ENCODE measurements at places on chromosomes 5 and 9. TPM values are rescaled to one million over a fixed set of nuclear protein-coding genes. Genes with fewer than 3 reads are reported as not detected.

Gene GMCL2
- total RNA-seq, result not detected

Gene ZNF879
- total RNA-seq, result 3.2 TPM

Gene NINJ1
- 20.1 TPM for total RNA-seq

Gene FBP1
- total RNA-seq, result 1.4 TPM

Gene SEMA4D
- total RNA-seq, result 169 TPM

Gene PLAC8L1
- 2.5 TPM for total RNA-seq

Gene CAST
- total RNA-seq, result 86.3 TPM

Gene FCHSD1
- total RNA-seq, result 56.4 TPM

Gene SLC23A1
- 0.78 TPM for total RNA-seq

Gene SAXO1
- not detected for total RNA-seq

- no peak overlapping the region for H3K27ac ChIP-seq
- H3K27me3 ChIP-seq, result peaks cover 30% of the 10 kb centered on the region
- peaks cover 5% of the 10 kb centered on the region for H3K36me3 ChIP-seq
- H3K4me1 ChIP-seq, result no peaks in the 10 kb centered on the region
- no peak for DNase-seq
These were observed 64.9 kb upstream of the OSMR start for GRCh38 chr5:38780945-38781344.

DNA sequence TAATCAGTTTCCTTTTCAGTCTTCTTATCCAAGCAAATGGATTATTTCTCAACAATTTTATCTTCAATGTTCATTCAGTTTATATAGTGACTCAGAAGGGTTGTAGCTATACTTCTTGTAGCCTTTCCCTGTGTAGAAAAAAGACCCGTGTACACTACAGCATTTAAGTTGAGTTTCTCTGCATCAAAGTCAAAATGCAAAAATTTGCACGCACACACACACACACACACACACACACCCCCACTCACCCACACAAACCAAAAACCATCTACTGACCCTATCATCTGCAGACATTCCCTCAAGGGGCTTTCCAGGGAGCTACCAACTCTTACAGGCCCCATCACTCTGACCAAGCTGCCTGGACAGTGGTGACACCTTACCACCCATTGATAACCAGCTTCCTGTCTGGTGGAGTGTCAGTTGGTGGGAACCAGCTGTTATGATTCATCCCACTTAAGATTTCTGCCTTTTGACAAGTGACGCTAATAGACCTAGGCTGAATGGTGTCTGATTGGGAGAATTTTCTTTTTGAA is 12.2 kb upstream of the ELL2 start:
- DNase-seq, result peak; percentile 92
- H3K27ac ChIP-seq, result peak overlapping the region; percentile 83
- peaks cover 19% of the 10 kb centered on the region for H3K4me1 ChIP-seq
- no peaks in the 10 kb centered on the region for H3K36me3 ChIP-seq
- peak overlapping the region; percentile 61 for H3K4me3 ChIP-seq

GRCh38 chr9:16143947-16144890 is 591.4 kb downstream of the CCDC171 start:
- no peaks in the 10 kb centered on the region for H3K4me1 ChIP-seq
- DNase-seq, result no peak
- no peak overlapping the region for H3K27ac ChIP-seq
- no peak overlapping the region for H3K4me3 ChIP-seq

DNA sequence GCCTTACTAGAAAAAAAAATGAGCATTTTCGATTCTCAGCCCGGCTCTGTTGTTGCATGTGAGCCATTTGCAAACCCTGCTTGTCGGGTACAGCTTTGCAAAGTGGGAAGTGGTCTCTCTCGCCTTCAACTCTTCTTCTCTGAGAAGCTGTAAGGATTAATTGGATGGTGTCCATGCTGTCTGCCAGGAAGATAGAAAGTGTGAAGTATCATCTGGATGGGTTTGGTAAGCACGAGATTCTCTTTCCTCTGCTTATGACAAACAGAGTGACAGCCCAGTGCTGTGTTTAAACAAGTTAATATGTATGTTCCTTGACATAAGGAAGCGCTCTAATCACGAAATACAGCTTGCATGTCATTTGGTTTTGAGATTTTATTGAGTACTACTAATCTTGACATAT is 109.1 kb upstream of the SPATA31D4 start:
- H3K27ac ChIP-seq, result no peak overlapping the region
- H3K36me3 ChIP-seq, result no peaks in the 10 kb centered on the region
- no peak for DNase-seq
- H3K27me3 ChIP-seq, result no peaks in the 10 kb centered on the region
- H3K4me3 ChIP-seq, result no peak overlapping the region

GRCh38 chr5:179827680-179828079 is 7.0 kb downstream of the SQSTM1 start:
- no peak for DNase-seq
- peaks cover 26% of the 10 kb centered on the region for H3K36me3 ChIP-seq
- H3K27ac ChIP-seq, result peak overlapping the region; percentile 63
- no peak overlapping the region for H3K4me3 ChIP-seq

- no peaks in the 10 kb centered on the region for H3K36me3 ChIP-seq
- peak overlapping the region; percentile 84 for H3K4me3 ChIP-seq
- H3K27me3 ChIP-seq, result peaks cover 7% of the 10 kb centered on the region
- H3K4me1 ChIP-seq, result peaks cover 34% of the 10 kb centered on the region
- H3K27ac ChIP-seq, result peak overlapping the region; percentile 77
These were observed 430 bp upstream of the MAPKAP1 start for GRCh38 chr9:125707472-125707804.

DNA sequence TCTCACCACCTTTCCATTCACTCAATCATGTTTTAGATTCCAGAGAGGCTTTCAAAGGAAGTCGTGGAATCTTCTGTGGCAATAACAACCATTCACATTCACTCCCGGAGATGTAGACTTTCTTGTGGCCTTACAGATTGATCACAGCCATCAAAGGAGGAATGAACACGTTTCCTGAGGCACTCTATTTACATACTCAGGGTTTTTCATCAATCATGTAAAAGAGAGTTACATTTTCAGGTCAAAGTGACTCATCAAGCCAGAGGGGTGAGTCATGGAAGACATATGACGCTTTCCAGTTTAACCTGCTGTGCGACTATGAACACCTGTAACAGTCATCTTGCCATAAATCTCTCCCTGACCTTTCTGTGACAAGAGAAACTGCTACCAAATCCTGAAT is 39.3 kb upstream of the RAD23B start:
- peaks cover 18% of the 10 kb centered on the region for H3K4me1 ChIP-seq
- no peaks in the 10 kb centered on the region for H3K27me3 ChIP-seq
- H3K36me3 ChIP-seq, result no peaks in the 10 kb centered on the region
- no peak for DNase-seq
- H3K4me3 ChIP-seq, result no peak overlapping the region

- no peak overlapping the region for H3K27ac ChIP-seq
- no peaks in the 10 kb centered on the region for H3K36me3 ChIP-seq
- H3K27me3 ChIP-seq, result no peaks in the 10 kb centered on the region
- no peak overlapping the region for H3K4me3 ChIP-seq
- DNase-seq, result no peak
- no peaks in the 10 kb centered on the region for H3K4me1 ChIP-seq
These were observed 251.2 kb downstream of the NFIB start for GRCh38 chr9:14062586-14063221.

DNA sequence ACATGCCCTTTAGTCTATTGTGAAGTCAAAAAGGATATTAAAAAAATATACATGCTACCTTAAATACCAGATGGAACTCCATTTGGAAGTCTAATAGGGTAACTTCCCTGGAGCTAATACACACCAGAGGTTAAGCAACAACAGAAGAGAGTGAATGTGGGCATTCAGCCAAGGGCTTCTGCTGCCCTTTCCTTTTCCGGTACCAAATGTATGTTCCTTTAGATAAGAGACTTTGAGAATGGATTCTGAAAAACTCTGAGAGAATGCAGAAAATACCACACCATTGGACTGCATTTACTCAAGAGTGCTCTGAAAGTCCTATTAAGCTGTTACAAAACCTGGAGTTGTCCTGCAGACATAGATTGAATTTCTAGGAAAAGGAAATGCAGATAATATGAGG is 23.8 kb upstream of the TRPM3 start:
- H3K4me3 ChIP-seq, result no peak overlapping the region
- H3K27me3 ChIP-seq, result no peaks in the 10 kb centered on the region
- no peaks in the 10 kb centered on the region for H3K4me1 ChIP-seq
- H3K27ac ChIP-seq, result no peak overlapping the region
- DNase-seq, result no peak

- no peak overlapping the region for H3K4me3 ChIP-seq
- no peak for DNase-seq
- no peaks in the 10 kb centered on the region for H3K4me1 ChIP-seq
- peaks cover 25% of the 10 kb centered on the region for H3K27me3 ChIP-seq
- no peaks in the 10 kb centered on the region for H3K36me3 ChIP-seq
These were observed 34.0 kb downstream of the KLF4 start for GRCh38 chr9:107455425-107456135.

DNA sequence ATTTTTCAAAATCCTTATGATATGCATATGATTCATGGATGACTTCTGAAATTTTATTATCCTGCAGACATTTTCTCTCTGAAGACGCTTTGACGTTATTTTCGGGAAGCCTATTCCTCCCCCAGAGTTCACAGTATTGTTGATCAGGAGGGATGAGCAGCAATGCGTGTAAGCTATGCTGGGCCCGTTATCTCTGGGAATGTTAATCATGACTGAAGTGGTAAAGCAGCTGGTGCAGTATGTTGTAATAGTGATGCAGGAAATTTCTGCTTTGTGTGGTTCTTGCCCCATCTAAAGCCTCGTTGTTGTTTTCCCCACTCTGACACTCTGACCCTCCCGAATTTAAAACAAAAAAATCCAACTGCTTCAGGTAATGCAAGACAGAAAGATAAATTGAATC is 1797.8 kb upstream of the WWC1 start:
- no peaks in the 10 kb centered on the region for H3K27me3 ChIP-seq
- no peaks in the 10 kb centered on the region for H3K4me1 ChIP-seq
- no peak overlapping the region for H3K4me3 ChIP-seq
- no peak overlapping the region for H3K27ac ChIP-seq
- DNase-seq, result no peak
- H3K36me3 ChIP-seq, result no peaks in the 10 kb centered on the region

DNA sequence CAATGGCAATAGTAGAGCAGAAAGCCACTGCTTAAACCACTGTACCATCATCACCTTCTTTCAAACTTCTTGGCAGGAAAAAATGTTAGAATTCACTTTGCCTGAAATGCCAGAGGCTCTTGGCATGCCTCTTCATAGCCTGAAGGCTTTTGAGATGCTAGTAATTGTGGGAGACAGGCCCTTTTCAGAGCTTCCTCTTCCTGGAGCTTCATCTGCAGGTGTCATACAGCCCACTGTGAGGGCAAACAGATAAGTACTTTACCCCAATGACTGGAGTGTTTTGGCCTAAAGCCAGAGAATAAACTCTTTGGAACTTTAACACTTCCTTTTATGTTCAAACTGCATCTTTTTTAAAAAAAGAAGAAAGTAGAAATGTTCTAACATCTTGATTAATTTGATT is 81.3 kb upstream of the TMEM171 start:
- H3K4me1 ChIP-seq, result no peaks in the 10 kb centered on the region
- no peaks in the 10 kb centered on the region for H3K36me3 ChIP-seq
- no peak overlapping the region for H3K27ac ChIP-seq
- DNase-seq, result no peak
- no peak overlapping the region for H3K4me3 ChIP-seq

DNA sequence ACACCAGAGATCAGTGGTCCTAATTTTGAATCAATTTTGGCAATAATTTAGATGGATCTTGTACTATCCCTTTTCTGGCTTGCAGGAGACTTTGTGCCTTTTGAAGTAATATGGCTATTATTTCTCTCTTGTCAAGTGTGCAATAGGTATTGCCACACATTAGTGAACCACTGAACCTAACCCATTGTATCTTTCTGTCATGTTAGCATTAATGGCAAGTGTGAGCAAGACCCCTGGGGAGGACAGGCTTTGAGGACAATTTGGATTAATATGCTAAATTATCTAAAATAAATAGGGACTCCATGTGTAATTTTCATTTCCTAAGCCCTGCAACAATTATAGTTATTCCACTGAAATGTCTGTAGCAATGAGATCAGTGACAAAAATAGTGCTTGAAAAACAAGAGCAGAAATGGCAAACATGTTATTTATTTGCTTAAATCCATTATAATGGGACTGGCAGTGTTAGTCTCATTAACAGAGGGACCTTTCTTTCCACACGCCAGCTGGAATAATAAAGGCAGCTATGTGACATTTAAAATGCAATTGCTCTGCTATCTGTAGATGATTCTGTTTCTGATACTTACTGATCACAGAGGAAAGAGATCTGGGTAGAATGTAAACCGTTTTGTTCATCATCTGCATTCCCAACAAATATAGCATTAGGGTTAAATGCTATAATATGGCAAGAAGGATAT is 753.3 kb upstream of the ZNF608 start:
- H3K4me3 ChIP-seq, result no peak overlapping the region
- H3K4me1 ChIP-seq, result no peaks in the 10 kb centered on the region
- no peak for DNase-seq
- no peak overlapping the region for H3K27ac ChIP-seq
- no peaks in the 10 kb centered on the region for H3K36me3 ChIP-seq
- no peaks in the 10 kb centered on the region for H3K27me3 ChIP-seq

GRCh38 chr5:118478852-118479251 is 509.5 kb downstream of the DTWD2 start:
- H3K4me1 ChIP-seq, result no peaks in the 10 kb centered on the region
- no peak overlapping the region for H3K4me3 ChIP-seq
- H3K27me3 ChIP-seq, result no peaks in the 10 kb centered on the region
- no peak overlapping the region for H3K27ac ChIP-seq
- DNase-seq, result no peak

GRCh38 chr9:114888607-114889006 is 41.8 kb downstream of the TNFSF8 start:
- H3K4me1 ChIP-seq, result peaks cover 27% of the 10 kb centered on the region
- H3K36me3 ChIP-seq, result peaks cover 27% of the 10 kb centered on the region
- H3K27me3 ChIP-seq, result no peaks in the 10 kb centered on the region

- no peak for DNase-seq
- H3K4me3 ChIP-seq, result peak overlapping the region; percentile 47
- peak overlapping the region; percentile 82 for H3K27ac ChIP-seq
- no peaks in the 10 kb centered on the region for H3K36me3 ChIP-seq
- no peaks in the 10 kb centered on the region for H3K27me3 ChIP-seq
These were observed 4.5 kb downstream of the SLC12A7 start for GRCh38 chr5:1107167-1108022.

GRCh38 chr9:33180526-33181184 is 13.5 kb upstream of the B4GALT1 start:
- no peaks in the 10 kb centered on the region for H3K27me3 ChIP-seq
- no peaks in the 10 kb centered on the region for H3K36me3 ChIP-seq
- H3K4me3 ChIP-seq, result peak overlapping the region; percentile 35
- peaks cover 21% of the 10 kb centered on the region for H3K4me1 ChIP-seq
- H3K27ac ChIP-seq, result peak overlapping the region; percentile 87

DNA sequence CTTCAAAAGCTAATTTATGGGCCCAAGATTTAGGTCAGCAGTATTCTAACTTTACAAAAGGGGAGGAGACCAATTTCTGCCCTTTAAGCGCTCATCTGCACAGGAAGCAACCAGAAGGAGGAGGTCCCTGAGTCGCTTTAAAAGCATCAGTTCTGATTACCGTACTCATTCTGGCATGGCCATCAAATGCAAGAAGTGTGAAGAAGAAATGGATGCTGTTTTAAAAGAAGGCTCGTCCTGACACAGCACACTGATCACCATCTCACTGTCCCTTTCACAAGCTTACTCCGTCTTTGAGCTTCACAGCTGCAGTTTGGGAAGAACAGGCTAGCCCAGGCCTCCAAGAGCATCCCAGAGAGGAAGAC is 17.5 kb downstream of the ZNF608 start:
- peaks cover 39% of the 10 kb centered on the region for H3K27me3 ChIP-seq
- peaks cover 6% of the 10 kb centered on the region for H3K4me1 ChIP-seq
- no peak for DNase-seq
- no peak overlapping the region for H3K4me3 ChIP-seq
- H3K27ac ChIP-seq, result no peak overlapping the region

All from natural killer cell treated with Interleukin-12 subunit alpha and Interleukin-12 subunit beta and Interleukin-15 and Interleukin-18, amount 100 ng/mL, for 72 hours (primary cell).